Urothelium cell line (cell line): ENCODE measurements at places on chromosomes 5 and 9.

DNA sequence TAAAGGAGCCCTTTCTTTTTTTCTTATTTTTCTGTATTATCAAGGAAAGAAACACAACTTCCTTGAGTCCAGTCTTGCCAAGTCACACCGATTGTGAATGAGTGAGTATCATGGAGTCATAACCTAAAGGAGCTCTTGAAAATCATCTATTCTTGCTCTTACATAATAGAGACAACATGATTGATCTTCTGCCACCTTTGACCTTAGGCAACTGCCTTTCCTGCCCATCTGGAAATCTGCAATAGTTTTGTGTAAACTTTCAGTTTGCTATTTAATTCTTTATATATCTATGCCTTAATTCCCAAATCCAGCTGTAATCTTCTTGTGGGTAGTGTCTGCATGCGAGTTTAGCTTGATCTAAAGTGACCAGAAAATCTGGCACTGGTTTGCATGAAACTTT, 149.9 kb upstream of the FST start:
- no peak for DNase-seq

- DNase-seq: no peak
These were observed 30.5 kb downstream of the XRCC4 start for GRCh38 chr5:83107692-83108420.

- DNase-seq: no peak
These were observed 102.6 kb downstream of the FSTL4 start for GRCh38 chr5:133509742-133510079.

DNA sequence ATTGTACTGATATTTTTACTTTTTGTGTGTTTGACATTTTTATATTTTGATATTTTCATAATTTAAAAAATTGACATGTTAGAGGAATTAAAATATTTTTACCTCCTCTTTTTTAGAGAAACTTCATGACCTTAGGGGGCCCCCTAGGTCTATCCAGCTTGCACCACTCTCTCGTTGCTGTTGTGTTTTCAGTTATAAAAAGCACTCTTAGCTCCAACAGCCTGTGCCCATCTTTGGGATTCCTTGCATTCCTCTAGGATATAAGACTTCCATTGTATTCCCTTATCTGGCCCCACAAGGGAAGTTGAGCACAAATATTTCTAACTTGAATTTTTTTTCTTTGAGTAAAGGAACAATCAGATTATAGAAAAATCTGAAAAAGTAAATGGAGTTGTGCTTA, 245.3 kb downstream of the SH3GL2 start:
- DNase-seq: peak; percentile 39

- peak; percentile 16 for DNase-seq
These were observed 29.7 kb downstream of the TEX10 start for GRCh38 chr9:100322954-100323536.

DNA sequence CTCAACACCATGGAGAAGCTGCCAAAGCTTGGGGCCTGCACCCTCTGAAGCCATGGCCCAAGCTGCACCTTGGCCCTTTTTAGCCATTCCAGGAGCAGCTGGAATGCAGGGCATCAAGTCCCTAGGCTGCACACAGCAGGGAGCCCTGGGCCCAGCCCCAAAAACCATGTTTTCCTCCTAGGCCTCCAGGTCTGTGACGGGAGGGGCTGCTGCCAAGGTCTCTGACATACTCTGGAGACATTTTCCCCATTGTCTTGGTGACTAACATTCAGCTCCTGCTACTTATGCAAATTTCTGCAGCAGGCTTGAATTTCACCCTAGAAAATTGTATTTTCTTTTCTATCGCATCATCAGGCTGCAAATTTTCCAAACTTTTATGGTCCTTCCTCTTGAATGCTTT, 64.6 kb downstream of the ELOVL7 start:
- no peak for DNase-seq

GRCh38 chr5:167166696-167167095, 1124.7 kb upstream of the WWC1 start:
- DNase-seq: no peak

DNA sequence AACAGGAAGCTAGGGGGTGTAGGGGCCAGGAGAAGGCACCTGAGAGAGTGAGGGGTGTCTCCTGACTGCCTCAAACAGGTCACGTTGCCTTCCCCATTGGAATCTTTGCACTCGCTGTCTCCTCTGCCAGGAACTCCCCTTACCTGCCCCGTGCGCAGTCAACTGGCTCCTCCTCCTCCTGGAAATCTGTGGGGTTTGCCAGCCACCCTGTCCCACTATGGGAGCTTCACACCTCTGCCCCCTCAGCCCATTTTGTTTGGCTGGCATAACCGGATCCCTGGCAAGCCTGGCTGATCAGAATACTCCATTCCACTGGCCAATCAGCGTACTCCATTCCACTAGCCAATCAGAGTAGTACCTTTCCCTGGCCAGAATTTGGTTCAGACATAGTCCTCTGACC, 10.4 kb upstream of the SLC34A1 start:
- DNase-seq: no peak

DNA sequence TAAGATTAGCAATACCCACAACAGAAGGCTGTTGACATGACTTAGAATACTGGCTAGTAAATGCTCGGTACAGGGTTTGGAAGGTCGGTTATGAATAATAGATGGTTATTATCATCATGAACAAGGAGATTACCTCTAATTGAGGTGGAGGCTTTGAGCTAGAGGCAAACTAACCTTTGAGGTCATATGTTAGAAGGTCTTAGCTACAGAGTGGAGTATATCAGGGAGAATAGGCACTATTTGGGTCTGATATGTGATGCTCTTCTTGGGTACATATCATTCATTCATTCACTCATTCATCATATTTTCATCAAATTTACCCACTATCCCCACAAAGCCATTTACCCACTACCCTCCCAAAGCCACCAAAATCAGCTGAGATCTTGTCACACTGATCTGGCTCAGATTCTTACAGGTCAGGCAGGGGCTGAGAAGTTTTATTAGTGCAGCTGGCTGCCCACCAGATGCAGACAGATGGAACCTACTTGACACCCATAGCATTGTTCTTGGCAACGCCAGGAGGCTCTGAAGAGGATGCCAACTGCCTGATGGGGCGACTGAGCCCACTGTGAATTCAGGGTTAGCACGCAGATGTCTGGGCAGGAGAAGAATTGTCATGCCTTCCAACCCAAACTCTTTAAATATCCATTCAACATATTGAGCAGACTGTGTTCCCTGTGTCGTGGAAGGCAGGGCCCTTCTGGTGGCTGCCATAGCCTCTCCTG, 90.2 kb upstream of the SH3PXD2B start:
- no peak for DNase-seq

GRCh38 chr9:6197330-6197729, 18.3 kb upstream of the IL33 start:
- no peak for DNase-seq

DNA sequence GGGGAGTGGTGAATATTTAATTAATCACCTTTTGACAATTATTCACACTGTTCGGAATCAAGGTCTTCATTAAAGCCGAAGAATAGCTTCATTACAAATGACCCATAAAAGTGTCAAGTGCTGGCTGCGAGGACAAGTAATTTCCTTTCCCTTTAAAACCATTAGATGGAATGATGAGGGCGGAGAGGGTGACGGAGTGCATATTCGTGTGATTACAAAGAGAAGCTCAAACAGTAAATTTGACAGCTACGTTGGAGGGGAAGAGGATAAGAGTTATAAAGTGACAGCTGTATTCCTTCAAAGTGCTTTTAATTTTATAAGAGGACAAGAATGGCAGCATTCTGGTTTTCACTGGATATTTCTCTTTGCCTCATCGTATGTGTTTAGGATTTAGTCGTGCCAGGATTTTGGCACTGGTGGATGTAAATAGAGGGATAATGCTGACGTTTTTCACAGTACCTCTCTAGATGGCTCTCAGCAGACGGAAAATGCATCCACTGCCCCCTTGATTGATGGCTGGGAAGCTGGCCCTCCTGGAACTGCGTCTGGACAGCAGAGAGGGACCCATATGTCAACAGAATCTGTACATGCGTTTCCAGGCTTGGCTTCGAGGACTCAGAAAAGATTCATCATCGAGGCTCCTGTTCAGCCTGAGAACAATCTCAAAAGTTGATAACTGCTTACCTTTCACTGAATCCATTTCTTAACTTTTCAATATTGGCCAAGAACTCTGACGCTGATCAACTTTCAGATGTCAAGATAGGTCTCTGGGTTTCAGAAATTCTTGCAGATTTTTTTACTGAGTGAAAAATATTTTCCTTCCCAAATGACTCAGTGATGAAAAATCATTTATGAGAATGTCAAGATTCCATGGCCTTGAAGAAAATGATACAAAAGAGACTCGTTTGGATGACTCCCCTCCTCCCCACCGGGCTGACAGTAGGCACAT, 50.4 kb upstream of the IRX2 start:
- peak; percentile 15 for DNase-seq

GRCh38 chr5:2900360-2900759, 148.9 kb upstream of the IRX2 start:
- DNase-seq: no peak

- peak; percentile 9 for DNase-seq
These were observed 71.2 kb upstream of the GLIS3 start for GRCh38 chr9:4371108-4371507.

DNA sequence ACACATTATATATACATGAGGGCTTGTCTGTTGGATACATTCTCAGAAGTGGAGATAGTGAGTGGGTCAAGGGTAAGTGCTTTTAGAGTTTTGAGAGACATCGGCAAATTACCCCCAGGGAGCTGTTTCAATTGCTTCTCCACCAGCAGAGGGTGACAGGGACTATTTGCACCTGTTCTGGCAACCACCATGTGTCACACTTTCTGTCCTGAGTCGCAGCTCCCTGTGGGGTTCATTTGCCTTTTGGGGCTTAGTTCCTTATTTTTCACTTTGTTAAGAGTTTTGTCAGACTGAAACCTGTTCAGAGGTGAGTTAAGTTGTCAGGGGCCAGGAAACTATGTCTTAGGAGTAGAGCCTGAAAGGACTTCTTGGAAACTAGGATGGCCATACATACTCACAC, 20.1 kb upstream of the SLC36A1 start:
- DNase-seq: no peak

DNA sequence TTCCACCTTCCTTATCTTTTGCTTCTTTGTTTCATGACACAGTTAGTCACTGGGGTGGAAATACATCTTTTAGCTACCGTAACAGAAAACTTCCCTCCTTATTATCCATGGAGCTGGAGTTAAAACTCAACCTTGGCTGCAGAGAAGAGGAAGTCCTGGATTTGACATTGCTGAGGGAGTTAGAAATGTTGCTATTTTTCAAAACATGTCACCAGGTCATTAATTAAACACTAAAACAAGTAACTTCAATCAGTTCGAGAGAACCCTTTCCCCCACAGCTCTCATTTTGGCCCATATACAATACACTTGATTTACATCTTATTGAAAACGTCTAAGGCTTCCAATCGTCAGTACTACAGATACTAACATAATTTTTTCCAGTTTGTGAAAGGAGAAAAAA, 237.9 kb upstream of the CD180 start:
- no peak for DNase-seq

GRCh38 chr9:134783699-134784039, 96.9 kb upstream of the FCN2 start:
- DNase-seq: no peak

DNA sequence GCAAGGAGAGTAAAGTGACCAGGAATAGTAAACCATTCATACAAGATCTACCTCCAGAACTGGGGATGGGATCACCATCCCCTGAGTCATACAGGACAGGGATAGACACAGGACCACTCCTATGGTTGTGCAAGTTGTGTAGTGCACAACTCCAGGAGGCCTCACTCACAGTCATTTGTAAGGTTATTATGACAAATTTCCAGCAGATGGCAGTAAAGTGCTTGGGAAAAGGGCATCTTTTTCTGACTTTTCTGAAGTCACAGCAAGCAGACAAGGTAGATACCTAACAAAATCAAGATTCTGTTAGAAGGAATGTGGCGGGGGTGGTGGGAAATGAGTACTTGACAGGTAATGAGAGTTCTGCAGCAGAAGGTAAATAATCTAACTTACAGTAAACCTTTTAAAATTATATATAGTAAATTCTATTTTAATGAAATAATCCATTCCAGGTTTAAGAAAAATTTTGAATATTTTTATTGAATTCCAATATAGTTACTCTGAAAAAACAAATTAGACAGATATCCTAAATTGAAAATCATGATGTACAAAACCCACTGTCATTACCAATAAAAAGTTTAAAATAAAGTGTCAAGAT, 16.7 kb upstream of the KIF27 start:
- DNase-seq: peak; percentile 50

DNA sequence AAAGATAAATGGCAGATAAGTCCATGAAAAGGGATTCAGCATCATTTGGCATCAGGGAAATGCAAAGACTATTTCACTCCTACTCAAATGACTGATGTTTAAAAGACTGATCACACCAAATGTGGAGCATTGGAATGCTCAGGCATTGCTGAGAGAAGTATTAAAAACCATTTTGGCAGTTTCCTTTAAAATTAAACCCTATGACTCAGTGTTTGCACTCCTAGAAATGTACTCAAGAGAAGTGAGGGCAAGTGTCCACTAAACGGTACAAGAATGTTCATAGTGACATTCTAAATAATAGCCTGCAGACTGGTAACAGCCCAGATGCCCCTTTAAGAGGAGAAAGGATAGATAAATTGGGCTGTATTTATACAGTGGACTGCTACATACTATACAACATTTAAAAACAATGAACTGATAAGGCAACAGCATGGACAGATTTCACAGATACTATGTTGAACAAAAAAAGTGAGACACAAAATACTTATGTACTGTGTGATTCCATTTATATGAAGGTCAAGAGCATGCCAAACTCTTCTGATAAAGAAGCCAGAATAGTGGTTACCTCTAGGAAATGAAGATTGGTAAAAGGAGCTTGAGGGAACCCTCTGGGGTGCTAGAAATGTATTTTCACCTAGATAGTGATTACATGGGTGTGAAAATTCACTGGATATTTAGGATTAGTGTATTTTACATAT, 24.6 kb downstream of the APC start:
- DNase-seq: no peak

- DNase-seq: no peak
These were observed 16.8 kb downstream of the AFAP1L1 start for GRCh38 chr5:149288436-149288835.

- DNase-seq: no peak
These were observed 60.1 kb downstream of the BHMT start for GRCh38 chr5:79171635-79172245.
